ENCODE measurements at places on chromosomes 11 and 22. TPM values are rescaled to one million over a fixed set of nuclear protein-coding genes. Genes with fewer than 3 reads are reported as not detected.

- H3K27ac ChIP-seq, result no peak overlapping the region
- no peaks in the 10 kb centered on the region for H3K4me1 ChIP-seq
- no peak overlapping the region for H3K4me3 ChIP-seq
- no peaks in the 10 kb centered on the region for H3K36me3 ChIP-seq
Observed at GRCh38 chr22:16651217-16651616, 58.6 kb upstream of the CCT8L2 start.

CBLIF gene
- not detected for total RNA-seq

DNA sequence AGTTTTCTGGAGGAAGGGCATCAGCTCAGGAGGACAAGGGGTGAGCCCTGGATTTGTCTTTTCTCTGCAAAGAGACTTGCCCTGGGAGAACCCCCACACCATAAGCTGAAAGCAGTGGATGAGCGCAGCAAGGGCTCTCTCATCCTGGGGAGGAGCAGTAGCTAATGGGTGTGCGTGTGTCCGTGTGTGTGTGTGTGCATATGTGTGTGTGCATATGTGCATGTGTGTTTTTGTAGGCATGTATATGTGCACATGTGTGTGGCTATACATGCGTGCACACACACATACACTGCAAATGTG lies 45.3 kb downstream of the SMIM38 start:
- H3K27ac ChIP-seq, result no peak overlapping the region
- no peak overlapping the region for H3K4me3 ChIP-seq
- peaks cover 3% of the 10 kb centered on the region for H3K4me1 ChIP-seq
- DNase-seq, result no peak
- no peaks in the 10 kb centered on the region for H3K27me3 ChIP-seq

C22orf15 gene
- total RNA-seq, result 0.31 TPM

- no peak for DNase-seq
- no peaks in the 10 kb centered on the region for H3K36me3 ChIP-seq
- no peak overlapping the region for H3K4me3 ChIP-seq
- no peak overlapping the region for H3K27ac ChIP-seq
Observed at GRCh38 chr22:24695561-24696511, 78.7 kb downstream of the PIWIL3 start.

NR1H3 gene
- total RNA-seq, result 14.0 TPM

DNA sequence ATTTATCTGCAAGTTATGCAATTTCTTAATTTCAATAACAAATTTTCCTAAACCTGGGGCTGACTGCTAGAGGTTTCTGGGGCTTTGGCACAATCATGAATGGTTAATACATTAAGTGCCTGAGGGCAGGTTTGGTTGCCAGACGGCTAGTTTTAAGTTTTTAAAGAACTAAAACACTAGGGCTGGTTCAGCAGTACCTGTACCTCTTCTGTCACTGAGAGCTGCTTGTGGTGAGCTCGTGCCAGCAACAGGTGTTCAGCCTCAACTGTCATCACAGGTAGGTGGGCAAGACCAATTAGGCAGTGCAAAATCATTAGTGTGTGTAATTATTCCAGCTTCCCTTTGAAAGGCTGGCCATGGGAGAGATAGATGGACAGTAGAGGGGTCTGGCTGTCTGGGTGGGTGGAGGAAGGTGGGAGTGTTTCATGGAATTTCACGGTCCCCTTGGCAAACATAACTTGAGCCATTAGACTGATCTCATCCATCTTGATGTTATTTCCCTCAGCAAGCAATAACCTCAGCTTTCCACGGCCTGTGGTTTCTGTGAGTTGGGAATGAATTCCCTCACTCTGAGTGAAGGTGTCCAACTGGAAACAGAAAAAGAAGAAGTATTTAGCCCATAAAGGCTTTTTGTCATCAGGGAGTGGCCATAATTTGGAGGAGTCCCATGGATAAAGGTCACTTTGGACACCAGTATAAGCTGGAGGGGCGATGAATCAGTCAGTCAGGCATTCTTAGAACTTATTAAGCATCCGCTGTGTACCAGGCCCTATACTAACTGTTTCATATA lies 114.8 kb downstream of the SNX19 start:
- no peak overlapping the region for H3K4me3 ChIP-seq
- H3K4me1 ChIP-seq, result no peaks in the 10 kb centered on the region
- no peaks in the 10 kb centered on the region for H3K27me3 ChIP-seq
- H3K36me3 ChIP-seq, result no peaks in the 10 kb centered on the region
- DNase-seq, result no peak

MOGAT2 gene
- not detected for total RNA-seq

SCGB1D2 gene
- total RNA-seq, result not detected

- no peak overlapping the region for H3K4me3 ChIP-seq
- no peaks in the 10 kb centered on the region for H3K27me3 ChIP-seq
- H3K27ac ChIP-seq, result no peak overlapping the region
- H3K4me1 ChIP-seq, result no peaks in the 10 kb centered on the region
Observed at GRCh38 chr22:40890881-40891280, 29.0 kb upstream of the DNAJB7 start.

KLHL35 gene
- 0.12 TPM for total RNA-seq
